Muscle of leg (tissue), 16 donors: ENCODE measurements at places on chromosomes 1 and 21. TPM values are rescaled to one million over a fixed set of nuclear protein-coding genes. Genes with fewer than 3 reads are reported as not detected.

DNA sequence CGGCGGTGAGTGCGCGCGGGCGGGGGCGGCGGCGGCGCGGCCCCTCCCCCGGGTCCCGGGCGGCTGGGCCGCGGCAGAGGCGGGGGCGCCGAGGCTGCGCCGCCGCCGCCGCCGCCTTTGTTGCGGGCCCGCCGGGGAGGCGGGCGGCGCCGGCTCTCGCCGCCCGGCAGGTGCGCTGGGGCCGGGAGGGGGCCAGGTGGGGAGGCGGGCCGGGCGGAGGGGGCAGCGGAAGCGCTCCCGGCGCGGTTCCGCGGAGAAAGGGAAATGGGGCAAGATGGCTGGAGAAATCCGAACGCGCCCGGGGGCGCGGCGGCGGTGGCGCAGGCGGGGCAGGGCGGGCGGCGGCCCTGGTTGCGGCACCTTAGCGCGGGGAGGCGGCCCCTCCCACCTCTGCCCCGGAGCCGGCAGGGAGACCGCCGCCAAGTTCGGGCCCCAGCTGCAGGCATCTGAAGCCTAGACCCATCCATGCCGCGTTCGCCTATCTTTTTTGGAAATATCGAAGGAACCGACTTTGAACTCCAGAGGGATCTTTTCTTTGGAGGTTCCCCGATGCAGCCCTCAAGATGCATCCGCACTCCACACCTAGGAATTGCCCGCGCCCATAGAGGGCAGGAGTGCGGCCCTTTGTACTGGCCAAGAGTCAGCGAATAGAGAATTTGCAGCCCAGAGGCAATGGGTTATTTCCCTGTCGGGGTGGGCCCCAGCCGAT lies 479 bp downstream of the POGK start:
- peak; percentile 54 for DNase-seq

DNA sequence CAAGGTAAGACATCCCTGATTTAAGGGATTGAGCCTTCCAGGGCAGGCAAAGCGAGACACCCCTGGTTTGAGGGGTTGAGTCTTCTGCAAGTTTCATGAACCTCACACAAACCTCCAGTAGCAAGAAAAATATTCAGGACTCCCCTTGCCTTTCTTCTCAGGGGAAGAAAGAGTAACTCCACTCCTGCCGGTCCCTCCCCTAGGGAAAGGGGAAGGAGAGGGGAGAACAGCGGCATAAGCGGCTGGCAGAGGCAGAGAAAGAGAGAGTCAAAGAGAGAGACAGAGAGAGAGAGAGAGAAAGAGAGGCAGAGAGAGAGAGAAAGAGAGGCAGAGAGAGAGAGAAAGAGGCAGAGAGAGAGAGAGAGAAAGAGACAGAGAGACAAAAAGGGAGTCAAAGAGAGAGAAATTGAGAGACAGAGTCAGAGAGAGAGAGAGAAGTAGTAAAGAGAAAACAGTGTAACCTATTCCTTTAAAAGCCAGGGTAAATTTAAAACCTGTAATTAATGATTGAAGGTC lies 29.5 kb upstream of the CBR3 start:
- no peak for DNase-seq

GRCh38 chr1:27476237-27476636 lies 13.7 kb downstream of the WASF2 start:
- no peak for DNase-seq

GRCh38 chr1:87394982-87395381 lies 66.3 kb downstream of the LMO4 start:
- DNase-seq: no peak

- no peak for DNase-seq
Measured at GRCh38 chr1:39224295-39224829, 19.9 kb downstream of the MACF1 start.

- DNase-seq: no peak
Measured at GRCh38 chr1:152089014-152089674, at the start of gene TCHHL1. Gene TCHHL1, minus strand, starts transcription at chr1:152089064. Its CDS starts 921 bp downstream, at chr1:152088143.

DNA sequence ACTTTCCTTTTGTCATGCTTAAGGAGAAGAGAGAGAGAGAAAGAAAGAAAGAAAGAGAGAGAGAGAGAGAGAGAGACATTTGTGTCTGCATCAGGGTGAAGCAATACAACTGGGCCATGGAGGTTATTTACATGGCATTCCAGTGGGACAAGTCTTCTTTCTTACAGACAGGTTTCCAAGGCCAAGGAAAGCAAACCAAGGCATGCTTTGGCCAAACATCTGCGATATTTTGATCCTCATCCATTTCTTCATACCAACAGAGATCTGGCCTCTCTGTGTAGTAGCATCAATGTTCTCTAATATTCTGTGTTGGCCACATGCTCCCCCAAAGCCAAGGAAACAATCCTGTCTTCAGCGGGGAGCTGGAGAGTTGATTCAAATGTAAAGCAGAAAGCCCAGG lies 292.1 kb downstream of the SETD4 start:
- no peak for DNase-seq

DNA sequence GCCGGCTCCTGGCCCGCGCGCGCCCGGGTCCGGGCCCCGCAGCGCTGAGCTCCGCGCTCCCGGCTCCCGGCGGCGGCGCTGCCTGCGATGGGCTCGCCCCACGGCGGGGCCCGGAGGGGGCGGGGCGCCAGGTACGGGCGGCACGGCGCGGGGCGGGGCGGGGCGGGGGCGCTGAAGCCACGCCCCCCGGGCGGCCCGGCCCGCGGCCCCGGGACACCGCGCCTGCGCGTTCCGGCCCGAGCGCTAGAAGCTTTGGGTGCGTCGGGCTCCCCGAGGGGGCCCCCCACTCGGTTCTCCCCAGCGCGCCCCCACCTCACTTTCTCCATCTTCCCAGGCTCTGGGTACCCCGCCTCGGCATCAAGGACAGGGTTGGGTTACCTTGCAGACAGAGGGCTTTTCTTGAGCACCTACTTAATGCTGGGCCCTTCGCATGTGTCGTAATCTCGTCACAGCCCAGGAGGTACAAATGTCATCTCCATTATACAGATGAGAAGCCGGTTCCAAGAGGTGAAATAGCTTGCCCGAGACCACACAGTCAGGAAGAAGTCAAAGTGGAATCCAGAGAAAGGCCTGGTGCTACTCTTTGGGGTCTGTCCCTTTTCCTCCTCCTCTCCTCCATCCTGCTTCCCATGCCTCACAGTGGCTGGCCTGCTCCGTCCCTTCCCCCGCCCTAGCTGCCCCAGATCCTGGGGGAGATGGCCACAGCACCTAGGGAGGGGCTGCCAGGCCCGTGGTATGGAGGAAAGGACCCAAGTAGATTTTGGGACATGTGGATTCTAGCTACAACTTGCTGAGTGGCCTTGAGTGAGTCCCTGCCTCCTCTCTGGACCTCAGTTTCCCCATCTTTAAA lies 46.5 kb downstream of the RAP1GAP start:
- DNase-seq: no peak

DNA sequence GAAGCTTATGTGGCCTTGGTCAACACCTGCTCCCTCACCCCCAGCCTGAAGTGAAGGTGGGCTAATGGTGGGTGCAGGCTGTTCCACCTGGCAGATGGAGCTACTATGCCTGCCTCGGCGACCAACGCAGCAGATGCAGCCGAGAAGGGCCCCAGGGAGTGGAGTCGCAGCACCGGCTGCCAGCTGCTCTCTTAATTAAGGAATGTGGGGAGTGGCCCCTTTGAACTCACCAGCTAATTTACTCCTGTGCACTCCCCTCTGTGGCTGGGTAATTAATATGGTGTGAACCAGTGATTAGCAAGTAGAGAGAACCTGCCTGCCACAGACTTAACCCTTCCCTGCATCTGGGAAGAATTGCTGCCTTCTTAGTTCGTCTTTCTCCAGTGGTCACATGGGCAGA lies 3.3 kb upstream of the SLAMF8 start:
- no peak for DNase-seq

DNA sequence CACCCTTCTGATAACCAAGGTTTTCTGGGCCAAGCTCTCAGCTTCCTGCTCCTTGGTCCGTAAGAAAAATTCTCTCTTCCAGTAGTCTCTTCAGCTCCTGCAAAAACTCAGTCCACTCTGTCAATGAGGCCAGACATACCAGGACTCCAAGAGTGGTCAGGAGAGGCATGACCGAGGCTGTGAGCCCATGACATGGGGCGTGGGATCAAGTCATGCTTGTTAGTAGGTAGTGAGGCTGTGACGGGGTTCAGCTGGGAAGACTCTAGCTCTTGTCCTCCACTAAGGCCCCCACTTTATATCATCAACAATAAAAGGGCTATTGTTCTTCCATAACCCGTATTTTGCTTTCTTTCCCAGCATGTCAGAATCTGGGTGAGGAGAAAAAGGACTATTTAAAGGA lies 10.1 kb upstream of the HCRTR1 start:
- DNase-seq: no peak

DNA sequence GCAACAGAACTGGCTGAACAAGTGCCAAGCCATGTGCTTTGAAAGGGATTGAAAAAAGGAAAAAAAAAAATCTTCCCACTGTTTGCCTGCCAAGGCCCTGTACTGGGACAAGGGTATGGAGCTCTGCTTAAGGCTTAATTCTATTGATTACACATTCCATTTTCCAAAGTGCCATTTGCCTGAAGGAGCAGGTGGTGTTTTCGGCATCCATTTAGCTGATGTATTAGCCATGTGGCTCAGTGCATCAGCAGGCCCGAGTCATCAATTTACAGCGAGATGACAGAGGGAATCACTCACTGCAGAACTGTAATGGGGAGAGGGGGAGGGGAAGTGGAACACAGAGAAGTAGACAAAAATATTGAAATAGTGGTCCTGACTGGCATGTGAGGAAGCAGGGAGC lies 144.2 kb upstream of the BEND5 start:
- no peak for DNase-seq

GRCh38 chr1:113783254-113784103 lies 24.2 kb upstream of the PHTF1 start:
- DNase-seq: peak; percentile 83

GRCh38 chr1:6854166-6854565 lies 68.9 kb downstream of the CAMTA1 start:
- DNase-seq: no peak

DNA sequence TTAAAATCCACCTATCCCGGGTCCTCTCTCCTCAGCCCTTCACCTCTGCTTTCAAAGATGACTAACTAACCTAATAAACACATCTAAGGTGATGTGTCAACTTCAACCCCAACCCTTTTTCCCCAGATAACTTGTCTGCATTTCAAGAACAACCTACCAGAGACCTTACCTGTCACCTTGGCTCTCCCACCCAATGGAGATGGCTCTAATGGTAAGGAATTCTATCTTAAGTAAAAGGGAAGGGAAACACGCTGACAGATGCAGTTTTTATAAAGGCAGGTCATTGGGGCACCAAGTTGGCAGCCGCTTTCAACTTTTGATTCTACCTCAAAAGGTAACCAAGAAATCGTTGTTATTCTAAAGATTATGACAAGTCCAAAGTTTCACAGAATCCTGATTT lies 37.6 kb downstream of the MRPL39 start:
- DNase-seq: no peak

Gene SYT6
- polyA plus RNA-seq: 1.0 TPM

Gene TINAGL1
- polyA plus RNA-seq: 31.0 TPM

Gene CR1L
- not detected for polyA plus RNA-seq

Gene TRPM2
- polyA plus RNA-seq: 1.9 TPM

Gene TSPEAR
- 1.5 TPM for polyA plus RNA-seq

Gene DCDC2B
- polyA plus RNA-seq: 1.1 TPM

Gene LCE2C
- not detected for polyA plus RNA-seq

Gene C1orf94
- 0.12 TPM for polyA plus RNA-seq

Gene NUP210L
- not detected for polyA plus RNA-seq

Gene PRR9
- polyA plus RNA-seq: not detected
